ENCODE measurements at places on chromosomes 3 and 15.

GRCh38 chr15:79966634-79967297 is 4.2 kb downstream of the BCL2A1 start:
- DNase-seq, result no peak

DNA sequence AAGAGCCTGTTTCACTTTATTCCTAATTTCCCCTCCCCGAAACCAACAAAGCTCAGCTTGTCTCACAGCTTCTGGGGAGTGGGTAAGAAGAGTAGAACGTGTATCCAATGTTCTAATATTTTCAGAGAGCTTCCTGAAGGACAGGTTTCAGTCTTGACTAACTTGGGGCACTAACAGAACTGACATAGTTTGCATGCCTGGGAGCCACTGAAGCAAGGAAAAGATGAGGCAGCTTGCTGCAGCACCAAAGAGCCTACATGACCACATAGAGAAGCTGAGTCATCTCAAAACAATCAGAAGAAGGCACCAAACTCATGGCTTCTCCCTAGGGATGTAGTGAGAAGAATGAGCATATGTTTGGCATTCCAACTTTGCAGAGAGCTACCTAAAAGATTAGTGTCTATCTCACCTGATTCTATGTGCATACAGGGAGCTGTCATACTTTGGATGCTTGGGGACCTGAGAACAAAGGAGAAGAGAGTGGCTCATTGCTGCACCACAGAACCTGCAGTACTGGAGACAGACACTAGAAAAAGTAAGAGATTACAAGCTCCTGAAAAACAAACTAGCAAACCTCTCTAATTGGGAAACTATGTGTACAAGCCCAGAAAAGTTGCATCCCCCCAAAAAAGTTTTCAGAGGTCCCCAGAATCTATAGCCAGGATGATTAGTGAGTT is 86.9 kb downstream of the DCLK3 start:
- DNase-seq, result no peak

GRCh38 chr3:126212620-126213378 is 32.4 kb upstream of the ALDH1L1 start:
- no peak for DNase-seq

GRCh38 chr3:73029321-73029796 is 32.1 kb upstream of the EBLN2 start:
- no peak for DNase-seq

DNA sequence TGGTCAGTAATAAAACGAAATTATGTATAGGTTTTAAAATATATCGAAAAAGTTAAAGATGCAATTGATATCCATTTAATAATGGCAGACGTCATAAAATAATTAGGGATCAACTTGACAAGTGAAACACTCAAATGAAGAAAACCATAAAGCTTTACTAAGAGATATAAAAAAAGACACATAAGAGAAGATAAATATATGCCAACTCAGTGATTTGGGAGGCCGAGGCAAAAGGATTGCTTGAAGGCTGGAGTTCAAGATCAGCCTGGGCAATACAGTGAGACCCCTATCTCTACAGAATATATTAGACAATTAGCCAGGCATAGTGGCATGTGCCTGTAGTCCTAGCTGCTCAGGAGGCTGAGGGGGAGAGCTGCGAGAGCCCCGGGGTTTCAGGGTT is 190.5 kb downstream of the SV2B start:
- DNase-seq, result no peak

GRCh38 chr3:30097022-30097650 is 509.3 kb upstream of the TGFBR2 start:
- DNase-seq, result no peak

GRCh38 chr15:67548862-67549651 is 6.6 kb downstream of the MAP2K5 start:
- DNase-seq, result no peak

DNA sequence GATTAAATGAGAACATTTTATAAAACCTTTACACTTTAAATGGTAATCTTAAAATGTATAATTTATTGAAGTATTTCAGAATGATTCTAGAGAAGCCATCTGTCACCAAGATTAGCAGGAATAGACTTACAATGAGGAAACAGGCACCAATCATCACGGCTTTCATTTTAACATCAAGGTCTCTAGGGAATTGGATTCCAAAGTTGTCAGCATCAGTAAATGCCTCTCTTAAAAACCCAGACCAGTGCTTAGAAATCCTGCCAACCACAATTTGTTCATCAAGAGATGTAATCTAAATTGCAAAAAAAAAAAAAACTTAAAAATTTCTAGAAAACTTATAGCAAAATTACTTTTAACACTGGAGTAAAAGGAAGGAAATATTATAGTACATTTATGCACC is 20.3 kb downstream of the PLSCR2 start:
- DNase-seq, result no peak

GRCh38 chr3:111252779-111253178 is 181.2 kb downstream of the NECTIN3 start:
- DNase-seq, result no peak

GRCh38 chr3:134606033-134607025 is 44.5 kb downstream of the KY start:
- DNase-seq, result no peak

- DNase-seq, result no peak
Measured at GRCh38 chr3:14703128-14703750, 28.3 kb downstream of the C3orf20 start.

- no peak for DNase-seq
Measured at GRCh38 chr15:47551079-47551478, 166.2 kb upstream of the SEMA6D start.

GRCh38 chr15:46301291-46301690 is 666.5 kb downstream of the SQOR start:
- DNase-seq, result no peak

GRCh38 chr3:63864008-63864964 is 619 bp downstream of the ATXN7 start:
- DNase-seq, result peak; percentile 13

GRCh38 chr3:188043891-188044290 is 110.1 kb upstream of the LPP start:
- DNase-seq, result no peak

DNA sequence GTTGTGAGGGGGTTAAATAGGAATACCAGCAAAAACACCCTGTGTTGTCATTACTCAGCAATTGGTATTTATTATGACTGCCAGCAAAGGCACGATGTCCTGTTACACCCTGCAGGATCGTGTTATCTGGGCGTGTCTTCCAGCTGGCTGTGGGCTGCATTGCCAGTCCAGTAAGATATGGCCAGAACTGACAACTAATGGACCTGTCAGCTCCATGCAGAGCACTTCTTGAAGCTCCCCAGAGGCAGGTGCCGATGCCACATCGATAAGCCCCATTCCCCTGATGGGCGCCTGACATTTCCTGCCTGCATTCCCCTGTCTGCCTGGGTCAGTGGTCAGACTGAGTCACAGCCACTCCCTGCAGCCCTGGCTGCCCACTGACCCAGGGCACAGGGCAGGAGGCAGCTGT is 79.7 kb upstream of the RASGRF1 start:
- no peak for DNase-seq

GRCh38 chr3:158617982-158618875 is 26.1 kb upstream of the GFM1 start:
- no peak for DNase-seq

DNA sequence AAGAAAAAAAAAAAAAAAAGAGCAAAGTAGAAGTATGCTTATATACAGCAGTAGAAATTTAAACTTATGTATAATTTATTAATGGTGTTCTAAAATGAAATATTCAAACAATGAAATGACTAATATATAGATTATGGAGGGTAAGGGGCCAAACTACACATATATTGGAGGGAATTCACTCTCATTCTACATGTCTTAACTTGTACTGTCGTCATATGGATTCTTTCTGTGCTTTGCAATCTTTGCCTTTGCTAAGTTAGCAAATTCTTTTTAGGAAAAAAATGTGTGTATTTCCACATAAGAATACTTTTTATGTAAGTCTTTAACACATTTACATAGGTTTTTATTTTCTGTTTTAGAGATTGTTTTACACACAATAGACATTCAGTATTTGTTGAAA is 118.9 kb upstream of the MBNL1 start:
- no peak for DNase-seq

GRCh38 chr15:69016021-69016595 is 1.6 kb downstream of the NOX5 start:
- DNase-seq, result no peak

DNA sequence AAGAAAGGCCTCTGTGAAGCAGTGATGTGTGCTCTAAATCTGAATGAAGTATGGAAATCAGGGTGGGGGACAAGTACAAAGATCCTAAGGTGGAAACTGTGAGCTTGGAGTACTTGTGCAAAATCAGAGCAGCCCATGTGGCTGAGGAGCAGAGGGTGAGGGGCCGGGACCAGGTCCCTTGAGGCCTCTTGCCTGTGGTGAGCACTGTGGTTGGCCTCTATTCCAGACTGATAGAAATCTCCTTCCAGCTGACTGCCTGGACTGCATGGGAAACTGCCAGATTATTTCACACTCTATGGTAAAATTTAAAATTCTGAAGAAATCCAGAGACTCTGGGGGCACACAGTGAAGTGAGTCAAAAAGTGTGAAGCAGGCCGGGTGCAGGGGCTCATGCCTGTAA is 81.4 kb downstream of the TM4SF4 start:
- DNase-seq, result no peak

DNA sequence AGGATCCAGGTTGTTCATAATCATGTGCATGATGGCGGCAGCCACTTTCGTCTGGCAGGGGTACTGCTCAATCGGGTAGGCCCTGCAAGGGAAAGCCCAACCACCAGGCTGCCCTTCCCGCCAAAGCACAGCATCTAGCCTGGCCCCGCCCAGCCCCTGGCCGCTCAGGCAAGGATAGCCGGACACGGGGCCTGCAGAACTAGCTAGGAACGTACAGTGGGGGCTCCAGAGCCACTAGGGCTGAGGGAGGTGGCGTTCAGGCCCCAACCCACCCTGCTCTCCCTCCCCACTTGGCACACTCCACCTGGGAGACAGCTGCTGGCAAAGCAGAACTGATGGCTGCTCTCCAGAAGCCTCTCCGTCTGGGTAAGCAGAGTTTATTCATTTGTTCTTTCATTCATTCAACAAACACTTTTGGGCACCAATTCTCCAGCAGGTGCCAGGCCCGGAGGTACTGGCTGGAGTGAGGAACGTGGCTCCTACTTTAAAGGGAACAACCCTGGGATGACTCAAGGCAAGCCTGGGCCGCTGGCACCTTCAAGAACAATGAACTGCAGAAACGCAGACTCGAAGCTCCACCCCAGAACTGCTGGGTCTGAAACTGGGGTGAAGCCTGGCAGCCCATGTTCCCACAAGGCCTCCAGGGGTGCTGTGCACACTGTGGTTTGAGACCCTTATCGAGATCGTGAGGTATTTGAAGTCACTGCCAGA is 7.8 kb downstream of the UROC1 start:
- DNase-seq, result no peak

- no peak for DNase-seq
Measured at GRCh38 chr3:192929146-192929545, 11.5 kb upstream of the MB21D2 start.

- DNase-seq, result no peak
Measured at GRCh38 chr3:149575213-149575960, 82.4 kb downstream of the WWTR1 start.

GRCh38 chr3:196054661-196055060 is 27.2 kb downstream of the TFRC start:
- DNase-seq, result no peak

DNA sequence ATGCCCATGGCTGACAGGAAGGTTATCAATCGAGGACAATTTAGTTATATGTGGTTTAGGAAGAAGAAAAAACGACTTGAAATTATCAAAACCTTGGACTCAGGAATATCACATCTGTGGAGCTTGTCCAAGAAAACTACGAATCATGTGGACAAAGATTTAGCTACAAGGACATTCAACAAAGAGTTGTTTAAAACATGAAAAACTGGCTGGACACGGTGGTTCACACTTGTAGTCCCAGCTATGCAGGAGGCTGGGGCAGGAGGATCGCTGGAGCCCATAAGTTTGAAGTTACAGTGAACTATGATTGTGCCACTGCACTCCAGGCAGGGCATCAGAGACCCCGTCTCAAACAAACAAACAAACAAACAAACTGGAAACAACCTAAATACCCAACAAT is 142.4 kb downstream of the MAGI1 start:
- DNase-seq, result no peak

DNA sequence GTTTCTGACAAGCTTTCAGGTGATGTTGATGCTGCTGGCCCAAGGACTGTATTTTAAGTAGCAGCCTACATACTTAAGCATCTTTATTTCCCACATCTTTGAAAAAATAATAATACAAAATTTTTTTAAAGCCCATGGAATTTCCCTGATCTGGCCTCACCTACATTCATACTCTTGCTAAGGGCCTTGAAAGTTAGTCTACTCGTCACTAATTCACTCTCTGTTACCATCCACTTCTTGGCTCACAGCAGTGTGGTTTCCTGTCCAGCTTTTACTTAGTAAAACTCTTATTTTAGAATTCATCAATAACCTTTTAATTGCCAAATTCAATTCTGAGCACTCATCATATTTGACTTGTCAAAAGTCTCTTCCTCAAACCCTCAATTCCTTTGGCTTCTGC is 59.3 kb upstream of the CRTC3 start:
- no peak for DNase-seq

GRCh38 chr3:86978111-86978551 is 12.8 kb downstream of the VGLL3 start:
- no peak for DNase-seq

GRCh38 chr15:62550106-62550505 is 385.0 kb upstream of the C2CD4B start:
- no peak for DNase-seq

DNA sequence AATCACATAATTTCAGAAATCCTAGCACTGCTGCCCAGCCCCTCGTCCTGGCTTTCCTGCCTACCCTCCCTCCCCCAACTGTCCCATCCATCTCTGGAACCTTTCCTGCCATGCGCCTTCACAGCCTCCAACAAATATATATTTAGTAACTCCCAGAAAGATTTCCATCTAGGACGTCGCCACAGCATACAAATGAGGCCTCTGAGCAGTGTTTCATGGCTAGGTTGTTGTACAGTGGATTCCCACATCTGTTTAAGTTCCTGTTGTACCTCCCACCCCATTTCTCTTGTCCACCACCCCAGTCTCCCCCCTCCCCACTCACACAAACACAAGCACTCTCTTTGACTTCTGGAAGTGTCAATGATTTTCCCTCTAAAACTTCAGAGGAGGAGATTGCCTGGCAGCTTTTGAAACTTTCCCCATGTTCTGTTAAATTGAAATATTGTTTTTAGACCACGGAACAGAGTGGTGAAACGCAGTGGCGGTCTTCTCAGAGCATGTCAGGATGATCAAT is 280.3 kb upstream of the RORA start:
- no peak for DNase-seq

GRCh38 chr3:79551997-79552396 is 215.8 kb downstream of the ROBO1 start:
- DNase-seq, result no peak

DNA sequence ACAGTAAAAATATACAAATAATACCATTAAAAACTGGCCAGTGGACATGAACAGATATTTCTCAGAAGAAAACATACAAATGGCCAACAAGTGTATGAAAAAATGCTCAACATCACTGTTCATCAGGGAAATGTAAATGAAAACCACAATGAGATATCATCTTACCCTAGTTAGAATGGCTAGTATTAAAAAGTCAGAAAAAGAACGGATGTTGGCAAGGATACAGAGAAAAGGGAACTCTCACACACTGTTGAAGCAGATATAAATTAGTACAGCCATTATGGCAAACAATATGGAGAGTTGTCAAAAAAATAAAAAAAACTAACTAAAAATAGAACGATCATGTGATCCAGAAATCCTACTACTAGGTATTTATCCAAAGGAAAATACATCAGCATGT is 222.7 kb upstream of the NAALADL2 start:
- no peak for DNase-seq

GRCh38 chr3:30353711-30354467 is 252.5 kb upstream of the TGFBR2 start:
- DNase-seq, result peak; percentile 39
